ENCODE measurements at places on chromosomes 16 and 17. TPM values are rescaled to one million over a fixed set of nuclear protein-coding genes. Genes with fewer than 3 reads are reported as not detected.

- no peaks in the 10 kb centered on the region for H3K36me3 ChIP-seq
- no peak for DNase-seq
- no peak overlapping the region for H3K4me3 ChIP-seq
- H3K4me1 ChIP-seq = no peaks in the 10 kb centered on the region
- no peak overlapping the region for H3K27ac ChIP-seq
- H3K27me3 ChIP-seq = no peaks in the 10 kb centered on the region
Observed at GRCh38 chr17:71699907-71700306, 420.9 kb upstream of the SOX9 start.

- no peaks in the 10 kb centered on the region for H3K27me3 ChIP-seq
- H3K27ac ChIP-seq = no peak overlapping the region
- H3K4me3 ChIP-seq = no peak overlapping the region
- H3K36me3 ChIP-seq = peaks cover 26% of the 10 kb centered on the region
- DNase-seq = no peak
- no peaks in the 10 kb centered on the region for H3K4me1 ChIP-seq
Observed at GRCh38 chr17:21170809-21171208, 43.2 kb downstream of the TMEM11 start.

- H3K4me3 ChIP-seq = no peak overlapping the region
- no peak for DNase-seq
- H3K4me1 ChIP-seq = peaks cover 3% of the 10 kb centered on the region
Observed at GRCh38 chr16:11349599-11350276, 4.5 kb downstream of the RMI2 start.

GRCh38 chr16:27760789-27761176, 210.8 kb downstream of the KATNIP start:
- H3K27me3 ChIP-seq = no peaks in the 10 kb centered on the region
- H3K4me1 ChIP-seq = no peaks in the 10 kb centered on the region
- no peak overlapping the region for H3K4me3 ChIP-seq
- DNase-seq = no peak

DNA sequence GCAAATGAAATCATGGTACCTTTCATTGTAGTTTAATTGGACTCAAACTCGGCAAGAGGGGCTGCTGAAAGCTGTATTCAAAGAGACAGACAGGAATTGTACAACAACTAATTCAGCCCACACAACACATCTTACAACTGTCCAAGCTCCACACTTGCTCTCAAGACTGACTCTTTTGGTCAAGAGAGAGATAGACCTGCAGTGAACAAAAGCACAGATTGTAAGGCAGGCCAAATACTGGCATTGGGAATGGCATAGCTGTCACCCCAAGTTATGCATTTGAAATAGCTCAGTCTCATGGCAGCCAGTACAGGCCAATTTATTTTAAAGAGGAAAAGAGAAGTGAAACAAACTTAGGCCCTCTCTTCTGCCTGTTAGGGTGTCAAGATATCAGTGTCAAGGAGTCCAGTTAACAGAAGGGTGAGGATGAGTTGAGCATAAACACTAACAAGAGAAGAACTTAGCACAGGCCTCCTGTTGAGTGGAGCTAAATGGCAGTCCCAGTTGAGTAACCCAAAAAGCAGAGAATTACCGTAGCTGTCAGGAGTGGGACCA, 215.7 kb downstream of the IRX3 start:
- no peak overlapping the region for H3K27ac ChIP-seq
- H3K4me3 ChIP-seq = no peak overlapping the region
- H3K36me3 ChIP-seq = no peaks in the 10 kb centered on the region
- H3K27me3 ChIP-seq = no peaks in the 10 kb centered on the region

Gene SLC6A2
- total RNA-seq = not detected

Gene ZNF200
- total RNA-seq = 10.7 TPM

Gene STAC2
- total RNA-seq = not detected
